Common myeloid progenitor, CD34-positive (primary cell): ENCODE measurements at places on chromosomes 11 and 22.

GRCh38 chr11:2222451-2222850 is 47.9 kb downstream of the ASCL2 start:
- no peak for DNase-seq

GRCh38 chr22:42670921-42671709 is 21.9 kb upstream of the CYB5R3 start:
- DNase-seq: no peak

GRCh38 chr22:19772673-19773469 is 12.3 kb downstream of the TBX1 start:
- DNase-seq: peak; percentile 57

DNA sequence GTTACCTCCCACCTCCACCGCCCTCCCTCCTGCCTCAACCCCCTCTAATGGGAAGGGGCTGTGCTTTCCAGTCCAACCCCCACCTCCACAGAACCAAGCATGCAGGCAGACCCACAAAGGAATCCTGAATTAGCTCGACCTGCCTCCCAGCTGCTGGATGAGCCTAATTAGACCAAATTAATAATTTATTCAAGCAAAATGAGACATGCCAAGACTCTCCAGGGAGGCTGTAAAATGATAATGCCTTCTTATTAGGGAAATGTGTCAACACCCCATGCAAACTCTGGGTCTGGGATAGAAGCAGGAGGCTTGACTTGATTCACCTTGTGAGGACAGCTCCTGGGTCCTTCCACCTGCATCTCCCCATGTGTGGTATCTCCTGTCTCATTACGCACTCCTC is 59.4 kb upstream of the HMGXB4 start:
- no peak for DNase-seq

- DNase-seq: no peak
These were observed 850 bp upstream of the MIF start for GRCh38 chr22:23893121-23893944.

- DNase-seq: no peak
These were observed 309.8 kb upstream of the NCAM1 start for GRCh38 chr11:112651386-112651785.

GRCh38 chr11:14422052-14422813 is 63.2 kb upstream of the RRAS2 start:
- peak; percentile 37 for DNase-seq

DNA sequence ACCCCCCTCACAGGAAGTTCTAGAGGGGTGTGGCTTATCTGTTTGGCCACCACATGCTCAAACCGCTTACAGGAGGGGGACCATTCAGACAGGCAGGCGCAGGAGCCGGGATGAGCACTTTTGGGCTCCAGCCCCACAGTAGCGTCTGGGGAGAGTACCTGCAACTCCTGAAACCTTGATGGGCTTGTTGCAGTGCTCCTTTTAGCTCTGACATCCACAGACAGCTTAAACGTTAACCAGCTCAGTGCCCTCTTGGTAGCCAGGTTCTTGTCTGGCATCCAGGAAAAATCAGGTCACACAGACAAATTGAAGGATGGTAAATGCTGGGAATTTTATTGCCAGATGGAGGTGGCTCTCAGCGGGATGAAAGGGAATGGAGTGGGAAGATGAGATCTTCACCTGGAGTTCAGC is 326.3 kb downstream of the ETS1 start:
- no peak for DNase-seq

DNA sequence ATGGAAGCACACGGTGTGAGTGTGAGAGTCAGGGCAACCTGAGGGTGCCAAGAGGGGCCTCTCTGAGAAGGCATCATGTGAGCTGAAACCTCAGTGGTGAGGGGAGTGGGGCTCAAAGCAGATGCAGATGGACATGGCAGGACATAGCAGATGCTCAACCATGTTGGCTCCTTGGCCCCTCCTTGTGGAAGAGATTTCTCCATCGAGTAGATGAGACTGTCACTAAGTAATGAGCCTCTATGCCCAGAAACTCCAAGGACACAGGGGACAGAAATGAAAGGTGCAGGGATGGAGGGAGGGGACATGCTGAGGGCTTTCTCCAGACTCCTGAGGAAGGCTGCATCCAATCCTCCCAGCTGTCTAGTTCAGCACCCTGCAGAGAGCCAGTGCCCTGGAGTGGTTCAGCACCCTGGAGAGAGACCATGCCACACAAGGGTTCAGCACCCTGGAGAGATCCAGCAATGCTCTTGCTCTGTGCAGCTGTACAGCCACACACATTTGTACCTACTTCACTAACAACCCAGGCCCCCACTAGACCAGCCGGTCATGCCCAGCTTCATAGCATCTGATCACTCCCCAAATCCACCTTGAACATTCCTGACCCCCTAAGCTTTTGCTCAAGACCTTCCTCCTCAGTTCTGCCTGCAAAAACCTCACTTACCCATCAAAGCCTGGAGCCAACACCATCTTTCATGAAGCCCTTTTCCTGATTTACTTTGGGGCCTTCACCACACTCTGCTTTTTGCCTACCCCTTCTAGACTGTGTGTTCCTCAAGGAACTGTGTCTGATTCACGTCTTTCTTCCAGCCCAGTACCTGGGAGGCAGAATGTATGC is 252.0 kb downstream of the CTTN start:
- peak; percentile 88 for DNase-seq

DNA sequence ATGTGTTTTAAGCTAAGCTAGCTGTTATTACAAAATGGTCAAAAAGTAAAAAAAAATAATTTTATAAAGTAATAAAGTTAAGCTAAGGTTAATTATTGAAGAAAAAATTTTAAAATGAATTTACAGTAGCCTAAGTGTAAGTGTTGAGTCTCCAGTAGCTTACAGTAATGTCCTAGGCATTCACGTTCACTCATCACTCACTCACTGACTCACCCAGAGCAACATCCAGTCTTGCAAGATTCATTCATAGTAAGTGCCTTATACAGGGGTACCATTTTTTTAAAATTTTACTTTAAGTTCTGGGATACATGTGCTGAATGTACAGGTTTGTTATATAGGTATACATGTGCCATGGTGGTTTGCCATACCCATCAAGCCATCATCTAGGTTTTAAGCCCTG is 11.6 kb upstream of the OOSP4B start:
- no peak for DNase-seq

DNA sequence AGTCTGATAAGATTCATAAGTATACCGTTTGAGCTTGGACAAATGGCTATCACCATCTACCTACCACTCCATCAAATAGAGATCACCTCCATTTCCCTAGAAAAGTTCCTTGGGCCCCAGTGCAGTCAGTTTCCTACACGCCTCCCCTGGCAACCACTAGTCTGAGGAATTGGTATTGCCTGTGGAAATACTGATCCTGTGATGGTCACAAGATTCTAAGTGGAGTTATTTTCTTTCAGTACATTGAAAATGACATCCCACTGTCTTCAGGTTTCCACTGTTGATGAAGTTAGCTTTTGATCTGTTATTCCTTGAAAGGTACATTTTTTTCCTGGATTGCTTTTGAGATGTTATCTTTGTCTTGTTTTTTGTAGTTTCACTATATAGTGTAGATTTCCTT is 4.6 kb upstream of the ACCSL start:
- no peak for DNase-seq

- peak; percentile 60 for DNase-seq
These were observed 14.7 kb downstream of the MPEG1 start for GRCh38 chr11:59197991-59198390.

GRCh38 chr22:49799431-49800075 is 28.1 kb downstream of the BRD1 start:
- no peak for DNase-seq
